ENCODE measurements at places on chromosomes 1 and 21.

DNA sequence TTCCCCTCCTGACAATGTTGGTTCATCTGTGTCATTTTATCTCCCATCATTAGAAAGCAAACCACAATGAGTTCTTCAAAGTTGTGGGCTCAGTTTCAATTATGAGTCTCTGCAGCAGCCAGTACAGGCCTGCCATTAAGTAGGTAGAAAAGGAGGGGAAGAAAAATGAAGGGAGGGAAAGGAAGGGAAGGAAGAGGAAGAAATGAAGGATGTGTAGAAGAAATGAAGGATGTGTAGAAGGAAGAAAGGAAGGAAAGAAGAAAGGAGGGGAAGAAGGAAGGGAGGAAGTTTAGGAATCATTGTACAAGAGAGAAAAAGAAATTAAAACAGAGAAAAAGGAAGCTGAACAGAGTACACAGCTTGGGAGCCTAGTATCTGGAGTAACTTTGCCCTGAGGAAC, 498.3 kb upstream of the DAB1 start:
- DNase-seq: no peak

DNA sequence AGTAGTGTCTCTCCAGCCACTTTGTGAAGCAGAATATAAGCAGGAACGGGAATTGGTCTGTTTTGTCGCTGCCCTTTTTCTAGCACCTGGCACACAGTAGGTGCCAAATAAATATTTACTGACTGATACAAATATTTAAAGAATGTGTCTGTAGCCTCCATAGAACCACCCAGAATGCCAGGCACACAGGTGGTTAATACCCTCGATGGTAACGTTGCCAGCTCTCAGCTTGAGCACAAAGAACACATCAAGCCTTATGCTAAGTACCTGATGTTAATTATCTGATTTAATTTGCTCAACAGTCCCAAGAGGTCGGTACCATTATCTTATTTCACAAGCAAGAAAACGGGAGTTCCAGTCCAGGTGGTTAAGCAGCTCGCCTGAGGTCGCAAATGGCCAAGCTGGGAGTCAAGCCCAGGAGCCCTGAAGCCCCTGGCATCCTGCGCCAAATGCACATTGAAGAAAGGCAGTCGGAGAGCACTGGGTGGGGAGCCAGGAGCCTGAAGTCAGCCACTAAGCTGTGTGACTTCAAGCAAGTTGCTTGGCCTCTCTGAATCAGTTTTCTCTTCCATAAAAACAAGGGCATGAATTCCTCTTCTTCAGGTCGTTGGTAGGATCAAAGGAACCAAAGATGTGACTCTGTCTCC, 26.4 kb downstream of the HSPG2 start:
- DNase-seq: no peak

- DNase-seq: no peak
These were observed at the start of gene ARHGEF16 for GRCh38 chr1:3453891-3454810. Gene ARHGEF16, plus strand, starts transcription at chr1:3454665. Its CDS starts 8,420 bp downstream, at chr1:3463085.

- DNase-seq: no peak
These were observed 24.5 kb upstream of the RGS1 start for GRCh38 chr1:192550922-192551534.

DNA sequence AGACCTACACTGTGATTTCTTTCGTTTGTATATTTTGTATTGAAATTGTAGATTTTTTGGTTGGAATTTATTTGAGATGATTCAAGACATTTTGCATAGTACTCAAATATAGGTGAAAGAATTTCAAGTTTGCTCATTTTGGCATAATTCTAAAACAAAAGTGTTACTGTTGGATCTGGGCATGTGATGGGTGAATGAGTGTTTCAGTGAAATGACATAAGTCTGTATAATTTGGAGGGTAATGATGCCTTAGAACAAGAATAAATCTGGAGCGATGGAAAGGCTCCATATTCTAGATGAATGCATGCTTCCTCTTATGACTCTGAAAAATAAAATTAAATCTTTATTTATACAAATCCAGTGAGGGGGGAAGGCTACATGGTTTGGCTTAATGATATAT, 41.0 kb downstream of the NFIA start:
- DNase-seq: no peak

- no peak for DNase-seq
These were observed 841 bp downstream of the SNX27 start for GRCh38 chr1:151612501-151613281.

DNA sequence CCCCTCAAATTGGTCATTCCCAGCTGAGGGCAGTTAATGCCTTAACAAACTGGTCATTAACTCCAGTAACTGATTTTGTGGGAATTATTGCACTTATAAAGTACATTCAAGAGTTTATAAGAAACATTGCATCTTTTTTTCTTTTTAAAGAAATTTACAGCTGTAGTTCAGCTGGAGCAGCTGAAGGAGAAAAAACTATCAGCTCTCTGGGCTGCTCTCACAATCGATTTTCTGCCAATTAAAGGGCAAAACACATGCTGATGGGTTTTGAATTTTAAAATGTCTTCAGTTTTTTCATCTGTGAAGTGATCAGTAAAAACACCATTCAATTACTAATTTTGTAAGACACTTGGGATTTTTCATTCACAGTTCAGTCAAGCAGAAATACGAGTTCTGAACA, 74.7 kb downstream of the KIFAP3 start:
- DNase-seq: no peak

DNA sequence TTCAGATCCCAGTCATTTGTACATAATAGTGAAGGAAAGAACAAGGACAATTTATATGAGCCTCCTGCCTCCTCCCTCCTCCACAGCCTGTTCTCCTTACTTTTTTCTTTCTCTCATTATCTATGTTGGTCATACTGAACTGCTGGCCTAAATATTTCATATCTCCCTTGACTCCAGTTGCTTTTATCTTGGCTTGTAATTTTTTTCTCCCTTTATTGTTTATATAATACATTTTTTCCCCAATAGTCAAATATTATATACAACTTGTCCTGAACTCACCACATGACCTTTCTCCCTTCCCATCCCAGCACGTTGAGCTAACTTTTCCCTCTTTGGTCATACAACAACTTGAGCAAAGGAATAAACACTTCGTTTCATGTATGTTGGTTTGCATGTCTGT, 752.1 kb downstream of the LTN1 start:
- no peak for DNase-seq

- DNase-seq: no peak
These were observed 13.9 kb upstream of the LY9 start for GRCh38 chr1:160781914-160782689.

GRCh38 chr1:205597691-205598314, 34.0 kb downstream of the ELK4 start:
- no peak for DNase-seq

DNA sequence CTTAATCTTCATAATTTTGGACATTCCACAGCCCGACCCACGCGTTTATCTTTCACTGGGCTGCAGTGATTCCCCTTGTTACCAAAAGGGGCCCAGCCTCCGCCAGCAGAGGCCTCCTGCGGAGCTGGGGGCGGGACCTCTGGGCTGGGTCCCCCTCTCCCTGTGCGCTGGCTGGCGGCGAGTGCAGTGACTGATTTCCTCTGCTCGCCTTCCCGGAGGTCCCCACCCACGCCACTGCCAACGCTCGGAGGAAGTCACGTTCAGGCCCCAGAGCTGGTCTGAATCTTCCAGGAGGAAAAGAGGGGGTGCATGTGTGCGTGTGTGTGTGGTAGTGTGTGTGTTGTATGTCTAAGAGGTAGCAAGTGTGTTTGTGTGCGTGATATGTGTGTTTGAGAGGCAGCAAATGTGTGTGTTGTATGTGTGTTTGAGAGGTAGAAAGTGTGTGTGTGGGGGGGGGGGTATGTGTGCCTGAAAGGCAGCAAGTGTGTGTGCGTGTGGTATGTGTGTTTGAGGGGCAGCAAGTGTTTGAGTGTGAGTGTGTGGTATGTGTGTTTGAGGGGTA, 35.0 kb upstream of the JAK1 start:
- DNase-seq: peak; percentile 80

GRCh38 chr1:178739285-178740045, 14.4 kb downstream of the RALGPS2 start:
- DNase-seq: no peak

- DNase-seq: no peak
These were observed 1.2 kb upstream of the NEGR1 start for GRCh38 chr1:72283307-72284083.

DNA sequence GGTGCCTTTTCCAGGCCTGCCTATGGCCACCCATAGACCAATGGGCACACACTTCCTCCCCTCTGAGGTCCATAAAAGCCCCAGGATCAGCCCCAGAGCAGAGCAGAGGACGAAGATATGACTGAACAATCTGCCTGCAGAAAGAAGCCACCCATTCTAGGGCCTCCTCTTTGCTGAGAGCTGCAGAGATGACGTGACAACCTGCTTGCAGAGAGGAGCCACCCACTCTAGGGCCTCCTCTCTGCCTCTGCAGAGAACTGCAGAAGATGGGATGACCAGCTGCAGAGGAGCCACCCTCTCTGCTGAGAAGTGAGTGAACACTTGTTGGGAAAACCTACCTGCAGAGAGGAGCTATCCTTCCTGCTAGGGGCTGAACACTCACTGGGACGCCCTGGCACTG, 79.7 kb downstream of the SCMH1 start:
- DNase-seq: no peak

DNA sequence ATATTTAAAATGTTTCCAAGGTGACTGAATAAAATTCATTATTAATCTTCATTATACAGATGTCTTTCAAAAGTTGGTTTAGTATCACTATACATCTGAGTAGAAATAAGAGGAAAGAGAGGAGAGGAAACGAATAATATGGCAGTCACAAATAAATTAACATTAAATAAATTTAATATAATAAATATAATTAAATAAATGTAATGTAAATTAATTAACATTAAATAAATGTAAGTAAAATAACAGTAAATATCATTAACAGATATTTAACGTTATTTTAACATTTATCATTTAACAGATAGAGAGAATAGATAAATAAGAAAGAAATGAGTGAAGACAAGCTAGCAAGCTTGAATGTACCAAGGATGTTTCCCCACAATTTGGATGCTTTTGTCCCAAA, 592.7 kb downstream of the NEGR1 start:
- DNase-seq: no peak

GRCh38 chr21:31343680-31344480, at the start of gene TIAM1:
Gene TIAM1, minus strand, starts transcription at chr21:31344261. Its CDS starts 77,289 bp downstream, at chr21:31266972.
- no peak for DNase-seq

GRCh38 chr21:41923631-41924367, 30.0 kb downstream of the C2CD2 start:
- DNase-seq: no peak

DNA sequence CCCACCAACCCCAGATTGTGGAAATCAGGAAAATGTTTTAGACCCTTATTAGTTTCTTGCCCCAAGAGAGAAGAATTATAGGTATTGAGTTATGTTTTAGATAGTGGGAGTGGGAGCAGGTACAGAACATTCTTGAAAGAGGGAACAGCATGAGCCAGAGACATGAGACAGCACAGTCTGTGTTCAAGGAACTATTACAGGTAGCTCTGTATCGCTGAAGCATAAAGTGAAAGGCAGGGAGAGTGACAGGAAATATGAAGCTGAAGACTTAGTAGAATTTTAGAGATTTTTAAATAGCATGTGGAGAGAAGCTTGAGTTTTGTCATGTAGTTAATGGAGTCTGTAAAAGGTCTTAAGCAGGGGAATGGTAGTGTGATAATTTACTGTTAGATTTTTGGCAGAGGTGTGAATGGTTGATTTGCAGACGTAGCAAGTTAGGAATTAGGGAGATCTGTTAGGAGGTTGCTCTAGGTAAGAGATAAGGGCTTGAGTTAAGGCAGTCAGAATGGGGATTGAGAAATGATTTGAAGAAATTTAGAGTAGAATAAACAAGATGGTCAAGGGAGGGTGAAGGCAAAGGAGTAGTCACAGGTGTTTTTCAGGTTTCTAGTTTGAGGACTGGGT, 11.6 kb downstream of the SUCO start:
- DNase-seq: no peak

- DNase-seq: no peak
These were observed 23.3 kb downstream of the CYP2J2 start for GRCh38 chr1:59903141-59903754.

- peak; percentile 28 for DNase-seq
These were observed 84.6 kb downstream of the SYT2 start for GRCh38 chr1:202625416-202626360.

DNA sequence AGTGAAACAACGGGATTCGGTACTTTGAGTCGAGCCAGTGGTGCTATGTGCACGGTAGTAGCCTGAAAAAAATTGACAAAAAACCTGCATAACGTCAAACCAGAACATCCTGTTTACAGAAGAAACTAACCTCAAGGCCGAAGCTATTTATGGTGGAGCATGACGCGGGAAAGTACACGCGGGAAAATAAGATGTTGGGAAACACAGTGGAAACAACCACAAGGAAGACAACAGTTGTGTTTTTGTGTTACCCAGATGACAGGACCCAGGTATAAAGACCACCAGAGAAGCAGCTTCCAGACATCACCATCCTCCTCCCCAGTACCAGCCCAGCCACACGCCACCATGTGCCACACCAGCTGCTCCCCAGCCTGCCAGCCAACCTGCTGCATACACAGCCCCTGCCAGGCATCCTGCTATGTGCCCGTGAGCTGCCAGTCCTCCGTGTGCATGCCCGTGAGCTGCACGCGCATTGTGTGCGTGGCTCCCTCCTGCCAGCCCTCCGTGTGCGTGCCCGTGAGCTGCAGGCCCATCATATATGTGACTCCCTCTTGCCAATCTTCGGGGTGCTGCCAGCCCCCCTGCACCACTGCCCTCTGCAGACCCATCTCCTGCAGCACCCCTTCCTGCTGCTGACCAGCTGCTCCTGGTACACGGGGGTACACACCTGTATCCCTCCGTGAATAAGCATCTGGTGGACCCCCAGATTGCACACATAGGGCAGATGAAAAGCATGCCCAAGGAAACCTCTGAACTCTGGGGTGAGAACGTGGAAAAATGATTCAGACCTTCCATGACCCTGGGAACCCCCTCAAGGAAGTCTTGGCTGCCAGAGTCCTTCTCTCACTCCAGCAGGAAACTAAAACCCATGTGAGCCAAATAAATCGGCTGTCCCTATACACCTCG, at the start of gene KRTAP12-3:
TSS of gene KRTAP12-3 (plus strand) at position 298 of the 906 bp plus-strand sequence. CDS start at position 346, 48 bp downstream.
- no peak for DNase-seq

DNA sequence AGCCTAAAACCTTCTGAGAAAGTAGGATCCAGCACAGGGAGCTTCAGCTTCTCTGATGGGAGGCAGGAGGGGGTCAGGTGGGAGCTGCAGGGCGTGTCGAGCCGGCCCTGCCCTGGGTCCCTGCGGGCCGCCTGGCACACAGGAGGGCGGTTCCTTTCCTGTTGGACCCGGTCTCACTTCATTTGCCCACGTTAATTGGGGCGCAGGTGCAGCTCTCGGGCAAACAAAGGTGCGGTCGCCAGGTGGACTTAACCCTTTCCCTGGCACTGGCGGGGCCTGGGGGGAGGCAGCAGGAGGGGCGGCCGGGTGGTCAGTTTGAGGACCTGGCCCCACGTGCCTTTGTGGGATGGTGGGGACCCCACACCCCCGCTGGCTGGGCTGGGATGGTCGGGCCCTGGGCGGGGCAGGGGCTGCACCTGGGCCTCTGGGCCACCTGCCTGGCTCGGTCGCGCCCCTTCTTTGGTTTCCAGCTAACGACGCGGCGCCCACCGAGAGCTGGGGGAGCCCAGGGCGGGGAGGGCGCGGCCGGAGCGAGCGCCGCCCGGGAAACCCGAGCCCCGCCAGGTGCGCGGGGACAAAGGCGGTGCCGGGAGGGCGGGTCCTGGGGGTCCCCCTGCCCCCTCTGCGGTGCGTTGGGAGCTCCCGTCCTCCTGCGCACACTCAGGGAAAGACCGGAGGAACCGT, 20.8 kb upstream of the C1orf159 start:
- DNase-seq: no peak

Measured in stimulated activated CD4-positive, alpha-beta T cell treated with anti-CD3 and anti-CD28 coated beads, TNF-alpha, amount 100 ng/mL, for 48 hours (primary cell).